Activated T-cell treated with anti-CD3 and anti-CD28 coated beads, Interleukin-2, amount 50 U/mL, for 1 hour (primary cell): ENCODE measurements at places on chromosomes 5 and 9.

- no peak for DNase-seq
Observed at GRCh38 chr5:6592601-6593000, 40.2 kb downstream of the NSUN2 start.

DNA sequence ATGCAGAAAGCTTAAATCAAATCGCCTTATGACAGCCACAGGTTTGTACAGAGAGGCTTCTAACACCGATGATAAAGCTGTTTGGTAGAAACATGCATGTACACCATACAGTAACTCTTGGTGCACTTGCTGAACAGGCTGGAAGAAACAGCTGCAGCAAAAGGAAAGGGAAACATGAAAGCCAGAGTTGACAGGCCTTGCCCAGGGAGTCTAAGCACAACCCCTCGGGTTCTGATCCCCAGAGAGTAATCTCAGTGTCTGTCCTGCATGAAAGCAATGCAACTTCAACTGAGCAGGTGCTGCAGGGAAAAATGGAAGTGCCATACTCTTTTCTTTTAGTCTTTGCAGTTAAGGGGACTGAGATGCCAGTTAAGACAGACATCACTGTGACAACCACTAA, 419.9 kb downstream of the BNC2 start:
- no peak for DNase-seq

DNA sequence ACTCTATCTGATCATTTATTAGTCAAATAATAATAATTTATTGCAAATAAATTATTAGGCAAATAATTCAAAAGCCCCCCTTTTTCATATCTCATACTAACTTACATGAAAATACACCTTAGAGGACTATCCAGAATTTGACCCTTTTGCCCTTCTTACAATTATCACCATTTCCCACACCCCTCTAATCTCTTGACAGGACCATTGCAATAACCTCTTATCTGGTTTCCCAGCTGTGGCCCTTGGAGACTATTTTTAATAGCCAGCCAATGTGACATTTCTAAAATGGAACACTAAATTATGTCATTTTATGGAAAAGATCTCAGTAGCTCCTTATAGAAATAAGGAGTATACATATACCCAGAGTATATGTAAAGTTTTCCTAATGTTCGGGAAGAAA, 588.4 kb upstream of the COX7C start:
- no peak for DNase-seq

GRCh38 chr5:159566832-159567231, 236.5 kb upstream of the IL12B start:
- no peak for DNase-seq

- no peak for DNase-seq
Observed at GRCh38 chr5:40652441-40653220, 27.1 kb upstream of the PTGER4 start.

GRCh38 chr5:170747851-170748250, 35.7 kb upstream of the GABRP start:
- no peak for DNase-seq

DNA sequence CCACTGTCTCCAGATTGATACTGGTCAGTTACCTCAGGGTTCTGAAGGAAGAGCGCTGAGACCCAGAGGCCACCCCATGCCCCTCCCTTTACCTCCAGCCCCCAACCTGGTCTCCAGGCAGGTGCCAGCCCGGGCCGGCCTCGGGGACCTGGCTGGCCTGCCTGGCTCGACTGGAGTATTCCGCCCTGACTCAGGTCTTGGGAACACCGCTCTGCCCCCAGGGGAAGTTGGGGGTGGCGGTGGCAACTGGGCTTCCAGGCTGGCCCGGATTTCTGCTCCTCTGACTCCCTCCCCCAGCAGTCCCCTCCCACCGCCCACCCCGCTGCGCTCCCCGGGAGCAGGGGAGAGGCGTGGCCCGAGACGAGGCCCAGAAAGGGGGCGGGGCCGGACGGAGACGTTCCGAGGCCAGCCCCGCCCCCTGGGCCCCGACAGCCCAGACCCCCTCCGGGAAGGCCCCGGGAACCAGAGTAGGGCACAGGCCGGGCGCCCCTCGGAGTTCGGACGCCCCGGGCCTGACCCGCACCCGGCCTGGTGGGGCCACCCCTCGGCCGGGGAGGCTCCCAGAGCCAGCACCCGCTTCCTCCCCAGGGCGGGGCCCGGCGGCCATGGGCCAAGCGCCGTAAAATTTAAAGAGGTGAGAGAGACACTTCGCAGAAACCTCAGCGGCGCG, 82.5 kb upstream of the ZBTB43 start:
- DNase-seq = peak; percentile 94
